Central memory CD8-positive, alpha-beta T cell (primary cell): ENCODE measurements at places on chromosomes 13 and 19.

DNA sequence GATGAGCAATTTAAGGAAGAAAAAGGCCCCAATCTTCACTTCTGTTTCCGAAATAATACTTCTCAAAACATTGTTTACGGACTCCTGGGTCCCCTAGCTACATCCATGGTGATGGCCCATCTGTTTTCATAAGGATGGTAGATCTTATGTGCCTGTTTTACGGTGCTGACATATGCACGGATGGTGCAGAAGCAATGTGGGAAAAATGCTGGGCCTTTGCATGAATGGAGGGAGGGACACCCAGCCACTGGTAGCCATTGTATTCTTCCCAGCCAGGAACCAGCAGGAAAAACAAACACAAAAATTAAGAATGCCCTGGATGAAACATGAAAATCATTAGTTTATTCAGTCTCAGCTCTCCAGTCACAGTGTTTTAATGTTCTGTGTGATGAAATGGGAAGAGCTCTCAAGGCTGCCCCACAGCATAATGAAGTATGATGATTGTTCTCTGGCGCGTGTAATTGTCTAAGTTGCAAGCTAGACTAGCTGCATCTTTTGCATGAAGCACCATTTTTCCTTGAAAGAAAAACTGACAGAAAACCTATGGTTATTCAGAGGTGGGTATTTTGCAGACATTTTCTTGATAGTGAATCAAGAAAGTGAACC lies 1201.1 kb upstream of the SLC10A2 start:
- no peak for DNase-seq

DNA sequence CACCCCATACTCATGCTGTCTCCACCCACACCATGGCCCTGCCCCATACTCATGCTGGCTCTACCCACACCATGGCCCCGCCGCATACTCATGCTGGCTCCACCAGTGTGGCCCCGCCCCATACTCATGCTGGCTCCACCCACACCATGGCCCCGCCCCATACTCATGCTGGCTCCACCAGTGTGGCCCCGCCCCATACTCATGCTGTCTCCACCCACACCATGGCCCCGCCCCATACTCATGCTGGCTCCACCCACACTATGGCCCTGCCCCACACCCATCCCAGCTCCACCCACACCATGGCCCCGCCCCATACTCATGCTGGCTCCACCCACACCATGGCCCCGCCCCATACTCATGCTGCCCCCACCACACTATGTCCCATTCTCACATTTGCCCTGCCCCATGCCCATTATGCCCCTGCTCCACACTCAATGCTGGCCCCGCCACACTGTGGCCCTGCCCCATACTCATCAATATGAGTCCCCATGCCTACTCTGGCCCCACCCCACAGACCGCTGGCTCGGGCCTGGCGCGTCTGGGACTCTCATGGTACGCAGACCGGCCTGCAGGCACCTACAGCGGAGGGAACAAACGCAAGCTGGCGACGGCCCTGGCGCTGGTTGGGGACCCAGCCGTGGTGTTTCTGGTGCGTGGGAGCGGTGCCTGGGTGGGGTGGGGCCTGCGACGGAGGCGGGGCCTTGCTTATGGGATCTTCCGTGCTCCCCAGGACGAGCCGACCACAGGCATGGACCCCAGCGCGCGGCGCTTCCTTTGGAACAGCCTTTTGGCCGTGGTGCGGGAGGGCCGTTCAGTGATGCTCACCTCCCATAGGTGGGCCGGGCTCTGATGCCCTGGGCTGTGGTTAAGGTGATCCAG lies 3.7 kb upstream of the ARHGAP45 start:
- peak; percentile 67 for DNase-seq

- no peak for DNase-seq
These were observed 51.0 kb upstream of the CYP2A7 start for GRCh38 chr19:40933025-40933424.

GRCh38 chr13:49320975-49321374 lies 73.2 kb downstream of the CDADC1 start:
- no peak for DNase-seq

GRCh38 chr13:105202354-105202753 lies 1333.1 kb downstream of the EFNB2 start:
- DNase-seq = no peak

GRCh38 chr19:16496613-16496983 lies 404 bp downstream of the C19orf44 start:
- no peak for DNase-seq

DNA sequence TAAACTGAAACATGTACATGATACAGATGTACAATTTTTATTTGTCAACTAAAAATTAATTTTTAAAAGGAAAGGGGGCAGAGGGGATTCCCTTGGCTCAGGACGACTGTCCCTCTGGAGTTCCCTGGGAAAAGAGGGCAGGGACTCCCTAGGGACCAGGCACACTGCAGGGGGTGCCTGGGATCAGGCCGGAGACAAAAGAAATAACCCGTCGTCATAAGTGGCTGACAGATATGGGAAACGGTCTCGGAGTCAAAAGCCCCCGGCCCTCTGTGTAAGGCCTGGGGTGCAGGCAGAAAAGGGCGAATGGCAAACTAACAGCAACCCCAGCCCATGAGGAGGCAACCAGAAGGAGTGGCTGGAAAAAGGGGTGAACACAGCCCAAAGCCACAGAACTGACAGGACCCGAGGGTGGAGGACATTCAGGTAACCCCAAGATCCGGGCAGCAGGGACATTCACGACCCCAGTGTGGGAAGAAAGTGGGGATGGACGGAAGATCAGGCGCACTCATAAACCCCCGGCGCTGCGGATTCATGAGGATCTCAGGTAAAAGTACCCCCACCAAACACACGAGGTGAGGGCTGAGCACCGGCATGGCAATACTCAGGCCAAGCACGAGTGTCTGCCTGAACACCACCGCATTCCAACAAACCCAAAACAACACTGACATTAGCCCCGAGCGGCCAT lies 6.7 kb downstream of the MLLT1 start:
- no peak for DNase-seq

- DNase-seq = no peak
These were observed 23.3 kb downstream of the RBM26 start for GRCh38 chr13:79382545-79383275.

GRCh38 chr13:111970494-111971141 lies 96.3 kb upstream of the SOX1 start:
- no peak for DNase-seq

DNA sequence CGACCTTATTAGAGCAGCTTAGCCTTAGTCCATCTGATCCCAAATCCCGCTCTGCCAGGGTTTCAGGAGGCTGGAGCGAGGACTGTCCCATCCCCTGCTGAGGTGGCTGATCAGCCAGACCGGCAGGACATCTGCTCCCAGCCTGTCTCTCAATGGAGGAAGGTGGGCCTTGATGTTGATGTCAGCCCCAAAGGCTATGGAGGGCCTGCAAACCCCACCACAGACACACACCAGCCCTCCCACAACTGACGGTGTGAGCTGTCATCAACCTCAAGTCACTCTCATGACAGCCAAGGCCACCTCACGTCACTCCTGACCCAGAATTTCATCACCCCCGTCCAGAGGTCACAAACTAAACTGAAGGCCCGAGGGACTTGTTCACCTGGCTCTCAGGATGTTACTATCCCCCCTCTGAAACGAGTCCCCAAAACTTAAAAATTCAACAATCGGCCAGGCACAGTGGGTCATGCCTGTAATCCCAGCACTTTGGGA lies 25.5 kb downstream of the RHPN2 start:
- no peak for DNase-seq
